Muscle of arm (tissue), 14 donors: ENCODE measurements at places on chromosomes 1 and 21. TPM values are rescaled to one million over a fixed set of nuclear protein-coding genes. Genes with fewer than 3 reads are reported as not detected.

DNA sequence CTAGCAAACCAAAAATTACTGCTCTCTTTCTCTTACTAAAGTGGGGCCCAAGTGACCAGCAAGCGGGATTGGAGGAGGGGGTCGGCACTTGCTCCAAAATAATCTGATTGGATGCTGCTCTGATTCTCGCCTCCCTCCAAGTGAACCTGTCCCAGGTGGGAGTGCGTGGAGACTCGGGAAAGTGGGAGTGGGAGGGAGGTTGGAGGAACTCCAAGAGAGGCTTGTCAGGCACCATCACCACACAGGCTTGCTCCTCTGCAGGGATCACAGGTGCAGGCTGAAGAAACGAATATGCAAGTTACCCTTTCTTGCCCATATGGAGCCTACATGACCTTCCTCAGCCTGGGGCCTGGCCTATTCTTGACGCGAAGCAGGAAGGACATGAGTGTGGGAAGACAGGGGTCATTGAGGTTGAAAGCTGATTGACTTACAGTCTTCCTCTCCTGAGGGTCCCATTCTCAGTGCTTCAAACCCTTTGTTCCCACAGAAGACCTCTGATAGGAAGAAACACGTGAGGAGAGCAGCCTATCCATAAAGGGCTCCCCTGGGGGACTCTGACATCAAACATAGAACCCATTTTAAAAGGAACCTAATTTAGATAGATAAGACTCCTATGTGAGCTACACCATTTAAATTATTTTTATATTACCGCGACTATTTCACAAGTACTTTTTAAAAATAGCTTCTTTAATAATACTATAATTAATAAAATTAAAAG, 14.2 kb downstream of the RGS8 start:
- no peak for DNase-seq

GRCh38 chr1:14844923-14845617, 246.6 kb downstream of the KAZN start:
- no peak for DNase-seq

POU3F1 gene
- not detected for polyA plus RNA-seq

- peak; percentile 8 for DNase-seq
Observed at GRCh38 chr1:27994060-27994459, 34.3 kb downstream of the XKR8 start.

NBPF9 gene
- polyA plus RNA-seq, result 55.6 TPM

DNA sequence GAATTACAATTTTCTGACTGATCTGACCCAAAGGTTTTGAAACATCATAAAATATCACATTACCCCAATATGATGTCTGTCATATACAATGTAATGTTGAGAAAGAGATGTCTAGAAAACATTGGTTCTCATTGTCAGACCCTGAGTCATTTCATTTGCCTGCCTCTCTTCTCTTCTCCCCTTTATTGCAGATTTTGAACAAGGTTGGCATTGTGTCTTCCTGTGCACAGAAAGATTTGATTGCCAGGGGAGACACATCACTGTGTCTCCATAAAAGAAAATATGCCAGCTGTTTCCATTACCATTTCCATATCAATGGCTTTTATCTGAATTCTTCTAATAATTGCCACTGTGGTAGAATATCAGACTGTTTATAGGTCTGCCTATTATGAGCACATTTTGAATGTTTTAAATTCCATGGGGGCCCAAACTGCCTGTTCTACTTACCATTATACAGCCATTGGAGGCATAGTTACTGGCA, 65.6 kb downstream of the IFI44 start:
- DNase-seq, result no peak
